ENCODE measurements at places on chromosomes 3 and 15.

- no peak for DNase-seq
Observed at GRCh38 chr3:3578718-3579117, 220.5 kb upstream of the LRRN1 start.

- no peak for DNase-seq
Observed at GRCh38 chr15:71239592-71240364, 124.5 kb downstream of the THSD4 start.

GRCh38 chr3:100100425-100100824, 13.9 kb downstream of the FILIP1L start:
- DNase-seq = no peak

GRCh38 chr3:60363817-60364216, 887.4 kb downstream of the FHIT start:
- DNase-seq = no peak

- DNase-seq = peak; percentile 97
Observed at GRCh38 chr3:129576514-129577352, 29.7 kb downstream of the PLXND1 start.

DNA sequence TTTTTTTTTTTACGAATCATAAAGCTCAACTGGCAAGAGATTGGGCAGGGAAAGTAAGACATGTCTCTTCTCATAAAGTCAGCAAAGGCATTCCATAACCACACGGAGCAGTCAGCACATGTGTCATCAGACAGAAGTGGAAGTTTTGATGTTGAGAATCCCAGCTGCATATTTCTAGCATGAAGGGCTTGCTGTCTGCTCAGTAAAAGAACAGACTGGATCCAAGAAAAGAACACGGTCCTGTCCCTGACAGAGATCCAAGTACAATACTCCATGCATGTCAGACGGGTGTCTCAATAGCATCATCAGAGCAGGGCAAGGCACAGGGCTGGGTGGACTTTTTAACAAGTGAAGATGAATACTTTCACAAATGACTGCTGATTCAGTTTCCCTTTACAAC, 38.2 kb downstream of the ABI3BP start:
- no peak for DNase-seq

DNA sequence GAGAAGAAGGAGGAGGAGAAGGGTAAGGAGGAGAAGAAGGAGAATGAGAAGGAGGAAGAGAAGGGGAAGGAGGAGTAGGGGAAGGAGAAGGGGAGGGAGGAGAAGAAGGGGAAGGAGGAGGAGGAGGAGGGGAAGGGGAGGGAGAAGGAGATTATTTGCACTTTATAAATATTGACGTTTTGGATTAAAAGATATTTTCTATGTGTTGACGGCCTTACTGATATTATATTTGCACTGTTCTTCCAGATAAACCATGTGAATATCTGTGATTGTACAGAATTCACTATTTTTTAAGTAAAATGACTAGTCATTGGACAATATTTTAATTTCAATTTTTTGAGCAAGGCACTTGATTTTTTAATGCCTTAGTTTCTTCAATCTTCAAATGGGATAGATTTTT, 310.5 kb upstream of the DNAJC19 start:
- no peak for DNase-seq

DNA sequence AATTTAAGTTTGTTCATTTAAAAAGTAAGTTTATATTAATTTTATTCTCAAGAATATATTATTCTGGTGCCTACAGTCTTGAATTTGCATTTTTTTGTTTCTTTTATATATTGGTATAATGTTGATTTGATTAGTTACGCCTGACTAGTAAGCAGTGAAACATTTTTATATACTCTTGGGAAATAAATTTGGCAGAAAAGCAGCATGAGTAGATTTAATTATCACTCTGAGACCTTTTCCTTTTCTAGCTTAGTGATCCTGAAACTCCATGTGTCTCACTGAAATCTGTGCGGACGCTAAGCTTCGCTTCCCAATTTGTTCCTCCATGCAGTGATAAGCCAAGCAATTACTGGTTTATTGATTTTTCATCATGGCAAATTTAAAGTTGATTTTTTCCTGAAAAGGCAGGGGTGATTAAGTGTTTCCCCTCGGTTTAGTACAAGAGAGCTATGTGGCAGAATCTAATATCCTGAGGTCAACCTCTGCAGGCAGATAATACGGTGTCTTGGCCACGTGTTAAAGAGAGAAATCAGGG, 87.2 kb upstream of the MLF1 start:
- DNase-seq = no peak

DNA sequence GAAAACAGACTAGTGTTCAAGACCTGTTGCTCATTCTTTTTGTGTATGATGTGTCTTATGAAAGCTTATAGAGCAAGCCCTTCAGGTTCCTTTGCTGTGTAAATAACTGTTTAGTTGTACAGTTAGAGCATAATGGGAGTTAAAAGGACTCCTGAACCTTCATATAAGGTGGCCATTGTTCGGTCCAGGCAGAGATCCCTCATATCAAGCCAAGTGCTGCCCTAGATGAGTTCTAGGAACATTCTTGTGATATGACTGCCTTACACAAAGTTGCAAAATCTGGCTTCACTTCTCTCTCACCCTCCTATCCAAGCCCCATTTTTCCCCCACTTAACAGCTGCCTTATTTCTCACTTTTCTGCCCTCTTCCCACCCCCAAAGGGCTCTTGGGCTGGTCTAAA, 26.9 kb downstream of the GYG1 start:
- no peak for DNase-seq

DNA sequence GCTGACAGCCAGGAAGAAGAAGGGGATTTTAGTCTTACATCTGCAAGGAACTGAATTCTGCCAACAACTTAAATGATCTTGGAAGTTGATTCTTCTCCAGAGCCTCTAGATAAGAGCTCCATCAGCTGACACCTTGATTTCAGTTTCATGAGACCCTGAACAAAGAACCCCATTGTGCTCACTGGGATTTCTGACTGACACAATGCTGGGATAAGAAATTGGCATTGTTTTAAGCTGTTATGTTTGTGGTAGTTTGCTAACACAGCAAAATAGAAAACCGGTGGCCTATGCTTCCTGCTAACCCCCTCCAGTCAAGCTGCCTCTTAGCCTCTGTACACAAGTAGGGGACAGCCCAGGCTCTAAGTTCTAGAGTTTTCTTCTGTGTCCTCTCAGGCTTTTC, 36.2 kb downstream of the MASP1 start:
- DNase-seq = no peak

- no peak for DNase-seq
Observed at GRCh38 chr3:113254171-113254947, 43.0 kb downstream of the BOC start.

DNA sequence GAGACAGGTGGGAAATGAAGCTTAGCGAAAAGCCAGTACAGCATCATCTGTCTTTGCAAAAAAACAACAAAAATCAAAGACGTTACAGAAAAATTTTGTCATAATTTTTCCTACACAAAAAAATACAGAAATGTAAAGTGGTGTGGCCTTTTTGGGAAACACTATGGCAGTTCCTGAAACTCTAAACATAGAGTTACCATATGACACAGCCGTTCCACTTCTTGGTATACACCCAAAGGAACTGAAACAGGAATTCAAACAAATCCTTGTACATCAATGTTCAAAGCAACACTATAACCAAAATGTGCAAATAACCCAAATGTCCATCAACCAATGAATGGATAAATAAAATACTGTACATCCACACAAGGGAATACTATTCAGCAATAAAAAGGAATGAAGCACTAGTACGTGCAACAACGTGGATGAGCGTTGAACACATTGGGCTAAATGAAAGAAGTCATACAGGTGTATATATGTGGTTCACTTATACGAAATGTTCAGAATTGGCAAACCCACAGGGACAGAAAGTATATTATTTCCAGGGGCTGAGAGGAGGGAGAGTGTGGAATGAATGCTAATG, 46.8 kb downstream of the GLB1 start:
- DNase-seq = no peak

GRCh38 chr3:178714925-178715832, 178.9 kb downstream of the KCNMB2 start:
- DNase-seq = no peak

DNA sequence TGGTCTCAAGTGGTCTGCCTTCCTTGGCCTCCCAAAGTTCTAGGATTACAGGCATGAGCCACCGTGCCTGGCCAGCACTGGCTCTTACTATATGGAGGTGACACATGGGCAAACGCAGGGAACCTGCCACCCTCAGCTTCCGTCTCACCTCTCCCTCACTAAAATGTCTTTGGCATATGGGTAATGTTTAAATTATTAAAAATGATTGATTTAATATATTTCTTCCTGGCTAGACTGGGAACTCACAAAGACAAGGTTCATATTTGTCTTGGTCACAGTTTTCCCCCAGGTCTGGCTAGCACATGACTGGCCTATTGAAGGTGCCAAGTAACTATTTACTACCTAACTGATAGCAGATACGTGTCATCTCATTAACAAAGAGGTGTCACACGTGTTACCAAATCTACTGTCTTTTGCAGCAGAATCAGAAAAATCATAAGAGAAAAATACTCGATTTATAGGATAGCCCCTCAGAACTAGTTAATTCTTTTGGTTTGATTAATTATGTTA, 48.2 kb downstream of the SYNM start:
- DNase-seq = no peak

- DNase-seq = no peak
Observed at GRCh38 chr3:126338790-126339288, 18.4 kb downstream of the KLF15 start.

GRCh38 chr3:33914212-33914611, 115.8 kb downstream of the PDCD6IP start:
- no peak for DNase-seq

DNA sequence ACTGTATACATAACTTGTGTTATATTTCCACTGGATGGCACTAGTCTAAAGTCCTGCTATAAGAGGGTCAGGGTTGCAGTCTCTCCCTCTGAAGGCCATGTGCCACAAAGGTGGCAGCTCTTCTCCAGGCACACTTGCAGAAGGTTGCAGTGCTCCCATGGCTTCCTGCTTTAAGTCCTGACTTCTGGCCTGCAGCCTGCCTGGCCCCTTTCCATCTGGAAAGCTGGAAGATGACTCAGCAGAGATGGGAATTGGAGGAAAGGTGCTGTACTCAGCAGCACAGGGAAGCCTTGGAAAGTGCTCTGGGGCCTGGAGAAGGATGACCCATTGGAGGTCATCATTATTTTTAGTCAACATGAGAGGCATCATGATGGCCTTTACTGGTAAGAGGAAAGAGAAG, 40.9 kb upstream of the MRPL3 start:
- DNase-seq = no peak

DNA sequence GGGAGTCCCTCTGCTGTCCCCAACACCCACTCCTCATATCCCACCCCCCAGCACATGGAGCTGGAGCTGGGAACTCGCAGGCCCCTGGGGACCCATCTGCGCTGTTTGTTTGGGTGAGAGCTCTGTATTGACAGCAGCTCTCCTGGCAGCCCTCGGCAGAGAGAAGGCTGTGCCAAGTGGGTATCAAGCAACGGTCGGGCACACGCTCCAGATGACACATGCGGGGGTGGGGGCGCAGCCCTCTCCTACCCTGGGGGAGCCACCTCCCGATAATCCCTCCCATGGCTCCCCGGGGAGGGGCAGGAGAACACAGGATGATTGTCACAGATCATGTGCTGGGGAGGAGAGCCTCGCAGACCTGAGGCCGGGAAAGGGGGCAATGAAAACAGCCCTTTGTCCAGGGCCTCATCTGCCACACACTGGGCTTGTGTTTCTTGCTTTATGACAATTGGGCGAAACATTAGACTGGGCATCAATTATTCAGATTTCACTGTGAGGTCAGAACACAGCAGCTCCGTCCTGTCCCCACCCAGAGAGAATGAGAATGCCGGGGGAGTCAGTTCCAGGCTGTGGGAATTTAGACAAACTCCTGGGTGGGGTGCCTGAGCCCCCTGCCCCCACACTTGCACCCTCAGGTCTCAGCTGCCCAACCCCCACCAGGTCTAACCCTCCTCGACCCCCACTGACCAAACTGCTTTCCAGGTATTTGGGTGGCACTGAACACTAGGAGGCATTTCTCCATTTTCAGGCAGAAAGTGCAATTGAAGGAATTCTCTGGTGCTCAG, 46.4 kb upstream of the KLF13 start:
- no peak for DNase-seq

DNA sequence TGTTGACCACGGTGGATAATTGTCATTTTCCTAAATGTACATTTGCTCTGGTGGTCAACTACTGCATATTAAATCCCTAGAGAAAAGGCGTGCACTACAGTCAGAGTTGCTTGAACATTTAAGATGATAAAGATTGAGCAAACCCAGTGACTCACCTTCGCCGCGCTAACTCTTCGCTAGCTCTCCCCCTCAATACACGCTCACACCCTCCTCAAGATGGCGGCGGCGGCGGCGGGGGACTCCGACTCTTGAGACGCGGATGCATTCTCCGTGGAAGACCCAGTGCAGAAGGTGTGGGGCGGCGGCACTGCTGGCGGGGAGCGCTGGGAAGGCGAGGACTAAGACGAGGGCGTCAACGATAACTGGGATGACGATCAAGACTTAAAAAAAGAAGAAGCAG, 79.8 kb upstream of the PFN2 start:
- no peak for DNase-seq

DNA sequence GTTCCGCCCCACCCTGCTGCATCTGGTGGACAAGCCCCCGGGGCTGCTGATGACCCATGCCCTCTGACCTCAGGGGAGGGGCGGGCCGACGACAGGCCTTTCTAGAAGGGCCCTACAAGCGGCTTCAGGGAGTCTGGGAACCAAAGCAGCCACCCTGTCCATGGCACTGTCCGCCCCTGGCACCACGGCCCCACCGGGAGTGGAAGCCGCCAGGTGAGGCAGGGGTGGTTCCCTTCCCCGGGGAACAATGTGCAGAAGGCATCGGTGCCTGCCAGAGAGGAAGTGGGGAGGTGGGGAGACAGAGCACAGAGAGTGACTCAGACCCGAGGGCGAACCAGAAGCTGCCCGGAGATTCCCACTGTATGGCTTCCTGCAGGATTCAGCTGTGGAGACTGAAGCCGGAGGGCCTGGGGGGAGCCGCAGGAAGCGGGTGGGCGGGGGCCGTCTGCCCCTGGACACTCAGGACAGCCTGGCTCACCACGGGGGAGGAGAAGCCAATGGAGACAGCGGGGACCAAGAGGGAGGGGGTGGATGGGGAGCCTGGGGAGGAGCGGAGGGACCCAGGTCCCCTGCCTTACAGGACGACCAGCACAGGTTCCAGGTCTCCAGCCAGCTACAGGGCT, 134.0 kb downstream of the TPRA1 start:
- no peak for DNase-seq

- DNase-seq = peak; percentile 43
Observed at GRCh38 chr3:187777331-187777941, 32.2 kb upstream of the BCL6 start.

GRCh38 chr3:170076715-170077238, 39.0 kb downstream of the GPR160 start:
- no peak for DNase-seq

- peak; percentile 83 for DNase-seq
Observed at GRCh38 chr15:60396958-60397771, 621 bp downstream of the ANXA2 start.

GRCh38 chr3:138125548-138126221, 6.5 kb downstream of the A4GNT start:
- DNase-seq = no peak

- DNase-seq = no peak
Observed at GRCh38 chr3:22779737-22780136, 423.4 kb upstream of the UBE2E2 start.

GRCh38 chr15:41115161-41115651, 874 bp downstream of the INO80 start:
- DNase-seq = no peak

Measured in RPMI8226 (cell line).